ENCODE measurements at places on chromosomes 6 and 20.

DNA sequence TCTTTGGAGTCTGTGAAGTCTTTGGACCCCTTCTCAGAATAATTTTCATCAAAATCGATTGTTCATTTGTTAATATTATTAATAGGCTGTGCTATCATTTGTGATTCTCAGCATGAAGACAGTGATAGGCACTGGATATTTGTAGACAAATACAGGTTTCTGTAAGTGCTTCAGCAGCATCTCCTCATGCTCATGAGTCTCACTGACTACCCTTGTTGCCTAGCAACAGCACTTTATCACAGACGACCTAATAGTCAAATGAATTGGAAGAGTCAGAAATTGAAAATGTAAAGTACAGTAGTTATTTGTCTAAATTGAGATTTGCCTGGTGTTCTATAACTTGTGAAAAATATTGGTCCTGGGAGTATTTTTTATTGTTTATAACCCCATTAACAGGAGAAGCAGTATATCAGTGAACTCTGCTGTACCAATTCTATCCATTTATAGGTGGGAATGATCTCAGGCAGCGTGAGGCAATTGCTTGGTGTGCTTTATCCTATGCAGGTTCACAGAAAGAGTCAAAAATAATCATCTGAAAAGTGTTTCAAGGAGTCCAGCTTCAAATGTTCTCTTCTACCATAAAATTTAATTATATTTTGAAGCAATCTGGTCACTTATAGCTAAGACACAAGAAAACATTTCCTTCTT lies 684.6 kb downstream of the RFPL4B start:
- DNase-seq: no peak

GRCh38 chr6:34909320-34909883 lies 20.3 kb downstream of the ANKS1A start:
- DNase-seq: no peak

DNA sequence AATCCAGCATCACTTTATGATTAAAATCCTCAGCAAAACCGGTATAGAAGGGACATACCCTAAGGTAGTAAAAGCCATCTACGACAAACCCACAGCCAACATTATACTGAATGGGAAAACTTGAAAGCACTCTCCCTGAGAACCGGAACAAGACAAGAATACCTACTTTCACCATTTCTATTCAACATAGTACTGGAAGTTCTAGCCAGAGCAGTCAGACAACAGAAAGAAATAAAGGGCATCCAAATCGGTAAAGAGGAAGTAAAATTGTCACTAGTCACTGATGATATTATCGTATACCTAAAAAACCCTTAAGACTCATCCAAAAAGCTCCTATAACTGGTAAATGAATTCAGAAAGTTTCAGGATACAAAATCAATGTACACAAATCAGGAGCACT lies 33.3 kb downstream of the BLOC1S5 start:
- no peak for DNase-seq

- no peak for DNase-seq
Observed at GRCh38 chr20:12978126-12978394, 30.7 kb upstream of the SPTLC3 start.

GRCh38 chr20:54346276-54346675 lies 129.1 kb upstream of the DOK5 start:
- DNase-seq: no peak

DNA sequence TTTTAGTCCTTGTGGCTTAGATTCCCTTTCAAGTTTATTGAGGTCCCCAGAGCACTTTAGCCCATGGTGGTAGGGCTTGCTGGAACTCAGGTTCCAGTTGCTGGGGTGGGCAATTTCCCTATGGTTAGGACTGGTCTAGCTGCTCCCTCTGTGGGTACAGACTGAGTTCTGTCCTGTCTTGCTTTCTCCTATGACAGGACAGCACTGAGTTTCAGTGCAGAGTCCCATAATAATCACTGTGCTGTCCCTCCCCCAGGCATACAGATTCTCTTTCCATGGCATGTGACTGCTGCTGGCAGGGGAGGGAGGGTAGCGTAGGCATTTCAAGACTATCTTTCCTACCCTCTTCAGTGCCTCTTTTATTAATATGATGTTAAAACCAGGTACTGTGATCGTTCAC lies 17.1 kb upstream of the ERVFRD-1 start:
- DNase-seq: no peak

- DNase-seq: peak; percentile 80
Observed at GRCh38 chr6:48032151-48032550, 78.8 kb downstream of the PTCHD4 start.

- DNase-seq: peak; percentile 99
Observed at GRCh38 chr6:45697605-45698004, 318.1 kb downstream of the CLIC5 start.

- DNase-seq: no peak
Observed at GRCh38 chr20:40930561-40930960, 98.1 kb upstream of the TOP1 start.

DNA sequence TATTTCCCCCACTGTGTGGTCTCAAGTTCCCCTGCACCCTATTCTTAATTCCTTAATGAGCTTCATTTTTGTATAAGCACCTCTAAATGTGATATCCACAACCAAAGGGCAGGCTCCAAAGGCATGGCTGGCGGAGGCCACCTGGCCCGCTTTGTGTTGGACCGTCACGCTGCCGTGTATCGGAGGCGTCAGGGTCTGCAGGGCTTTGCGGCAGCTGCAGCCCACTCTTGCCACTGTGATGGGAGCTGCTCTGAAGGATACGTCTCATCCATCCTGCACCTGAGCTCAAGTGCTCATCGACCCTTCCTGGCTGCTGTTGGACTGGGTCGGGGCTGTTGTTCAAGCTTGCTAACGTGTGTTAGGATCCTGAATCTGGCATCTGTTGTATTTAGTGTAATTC lies 177.6 kb downstream of the ARID1B start:
- no peak for DNase-seq

- no peak for DNase-seq
Observed at GRCh38 chr6:37807656-37808055, 11.9 kb upstream of the ZFAND3 start.

GRCh38 chr6:24606200-24606930 lies 39.6 kb downstream of the KIAA0319 start:
- no peak for DNase-seq

- DNase-seq: no peak
Observed at GRCh38 chr6:21355638-21356037, 237.9 kb upstream of the SOX4 start.

GRCh38 chr6:382883-383810 lies 8.4 kb upstream of the IRF4 start:
- no peak for DNase-seq

DNA sequence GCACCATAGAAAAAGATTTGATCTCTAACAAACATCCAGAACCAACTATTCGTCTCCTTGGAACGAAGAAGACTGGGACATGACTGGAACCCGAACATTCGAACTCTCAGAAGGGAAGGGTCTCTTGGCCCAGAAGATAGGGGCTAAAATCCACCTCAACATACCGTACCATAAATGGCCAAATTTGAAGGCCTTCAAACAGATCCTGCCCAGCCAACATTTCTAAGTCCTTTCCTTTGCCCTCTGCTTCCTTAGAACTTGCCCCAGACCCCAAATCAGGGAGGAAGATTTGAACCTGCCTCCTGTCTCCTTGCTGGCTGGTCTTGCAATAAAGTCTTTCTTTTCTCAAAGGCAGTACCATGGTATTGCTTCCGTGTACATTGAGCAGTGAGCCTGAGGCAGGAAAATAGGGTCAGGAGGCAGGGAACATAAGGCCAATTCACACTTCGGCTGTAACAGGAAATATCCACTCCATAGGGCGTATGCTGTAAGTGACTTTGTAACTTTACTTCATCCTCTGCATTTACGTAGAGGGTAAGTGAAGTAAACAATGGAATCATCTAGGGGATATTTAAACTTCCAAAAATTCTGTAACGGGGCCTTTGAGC lies 1.8 kb upstream of the PXDC1 start:
- no peak for DNase-seq

DNA sequence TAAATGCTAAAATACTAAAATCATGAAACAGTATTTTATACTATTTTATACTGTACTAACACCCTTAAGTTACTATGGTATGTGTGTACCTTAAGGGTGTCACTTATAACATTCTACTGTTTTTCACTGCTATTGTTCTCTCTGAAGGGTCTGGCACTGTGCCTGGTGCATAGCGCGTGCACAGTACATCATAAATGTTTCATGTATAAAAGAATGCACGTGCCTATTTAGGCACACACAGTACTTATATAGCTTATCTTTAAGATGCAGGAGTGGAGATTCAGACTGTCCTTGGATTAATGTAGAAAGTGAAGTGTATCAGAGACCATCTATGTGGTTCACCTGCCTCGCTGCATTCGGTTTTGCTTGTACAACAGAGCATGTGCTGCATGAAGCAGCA lies 64.0 kb upstream of the SGK1 start:
- peak; percentile 14 for DNase-seq

GRCh38 chr20:32495217-32495565 lies 89.9 kb downstream of the NOL4L start:
- no peak for DNase-seq

GRCh38 chr20:46022411-46023147 lies 6.4 kb upstream of the SLC12A5 start:
- peak; percentile 27 for DNase-seq

DNA sequence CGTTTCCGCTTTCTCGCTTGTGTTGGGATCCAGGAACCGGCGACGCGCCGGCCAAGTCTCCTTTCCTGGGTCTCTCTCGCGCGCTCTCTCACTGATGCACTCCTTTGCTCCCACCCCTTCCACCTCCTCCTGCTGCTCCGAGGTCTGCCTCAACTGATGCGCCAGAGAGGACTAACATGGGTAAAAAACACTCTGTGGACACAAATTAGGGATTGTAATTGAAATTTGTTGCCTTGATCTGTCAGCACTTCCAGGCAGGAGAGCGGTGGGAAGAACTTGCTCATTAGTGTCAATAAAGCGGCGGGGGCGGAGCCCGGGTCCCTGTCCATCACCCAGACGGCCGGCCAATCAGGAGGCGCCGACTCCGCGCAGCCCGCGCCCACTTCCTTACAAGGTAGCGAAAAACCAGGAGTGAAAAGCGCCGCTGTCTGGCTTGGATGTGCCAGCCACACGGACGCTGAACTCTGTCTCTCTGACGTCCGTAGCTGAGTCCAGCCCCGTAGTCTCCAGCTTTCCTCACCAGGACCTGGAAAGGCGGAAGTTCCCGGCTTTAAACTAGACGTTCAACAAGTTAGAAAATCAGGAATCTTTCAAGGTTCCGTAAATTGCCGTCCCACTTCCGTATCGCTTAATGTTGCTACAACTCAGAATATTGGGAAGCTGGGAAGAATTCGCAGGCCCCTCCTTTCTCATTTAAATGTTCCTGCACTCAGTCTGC lies at the start of gene TBX18:
TBX18 (minus strand) TSS at position 267 of the 718 bp plus-strand sequence. CDS start 417 bp downstream, outside the sequence.
- peak; percentile 97 for DNase-seq

- no peak for DNase-seq
Observed at GRCh38 chr6:153621491-153621890, 417.5 kb upstream of the OPRM1 start.

- DNase-seq: no peak
Observed at GRCh38 chr6:120873125-120873865, 461.0 kb downstream of the TBC1D32 start.

DNA sequence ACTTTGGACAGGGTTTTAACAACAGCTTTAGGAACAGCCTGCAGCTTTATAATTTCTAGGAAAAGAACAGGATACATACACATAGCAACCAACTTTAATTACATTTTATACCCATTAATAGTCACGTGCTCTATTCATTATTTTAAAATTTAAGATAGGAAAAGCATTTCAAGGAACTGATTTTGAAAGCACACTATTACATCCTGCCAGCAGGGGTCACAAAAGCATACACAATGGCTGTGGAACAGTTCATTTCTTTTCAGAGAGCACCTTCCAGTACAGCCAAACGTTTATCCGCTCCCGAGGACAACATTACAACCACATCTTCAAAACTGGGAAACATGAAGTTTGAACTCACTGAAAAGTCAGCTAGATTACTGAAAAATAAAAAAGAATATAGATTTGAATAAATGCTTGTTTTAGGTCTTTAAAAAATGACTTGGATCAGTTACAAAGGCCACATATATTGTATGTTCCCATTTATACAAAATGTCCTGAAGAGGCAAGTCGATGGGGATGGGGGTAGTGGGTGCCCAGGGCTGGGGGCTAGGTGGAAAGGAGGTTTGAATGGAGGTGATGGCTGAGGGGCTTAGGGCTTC lies 104.6 kb upstream of the EXOC2 start:
- peak; percentile 77 for DNase-seq

- no peak for DNase-seq
Observed at GRCh38 chr20:40776466-40777457, 87.7 kb upstream of the MAFB start.
